AG04449 (cell line): ENCODE measurements at places on chromosomes 7 and 10.
A peak's percentile ranks its signal among the peaks of the same experiment; 100 is the strongest.

DNA sequence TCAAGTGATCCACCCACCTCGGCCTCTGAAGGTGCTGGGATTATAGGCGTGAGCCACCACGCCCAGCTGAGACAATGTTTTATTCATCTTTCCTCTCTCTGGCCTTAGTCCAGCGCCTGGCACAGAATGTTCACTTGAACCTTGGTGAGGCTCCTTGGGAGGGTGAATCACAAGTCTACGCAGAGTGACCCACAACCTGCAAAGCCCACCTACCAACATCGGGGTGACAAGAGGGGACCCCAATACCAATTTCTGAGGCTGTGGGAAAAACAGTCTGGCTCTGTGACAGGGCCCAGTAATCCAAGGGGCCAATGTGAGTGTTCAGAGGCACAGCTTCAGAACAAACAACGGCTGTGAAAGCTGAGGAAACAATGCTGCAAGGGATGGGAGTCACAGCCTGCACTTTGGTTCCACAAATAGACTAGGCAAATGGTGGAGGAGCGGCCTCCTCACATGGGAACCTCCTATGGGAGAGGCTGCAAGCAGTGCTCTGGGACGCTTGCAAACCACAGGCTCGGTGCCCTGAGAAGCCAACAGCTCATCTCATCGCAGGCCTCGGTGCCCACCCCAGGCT is 5.6 kb upstream of the MALSU1 start:
- no peak for DNase-seq

DNA sequence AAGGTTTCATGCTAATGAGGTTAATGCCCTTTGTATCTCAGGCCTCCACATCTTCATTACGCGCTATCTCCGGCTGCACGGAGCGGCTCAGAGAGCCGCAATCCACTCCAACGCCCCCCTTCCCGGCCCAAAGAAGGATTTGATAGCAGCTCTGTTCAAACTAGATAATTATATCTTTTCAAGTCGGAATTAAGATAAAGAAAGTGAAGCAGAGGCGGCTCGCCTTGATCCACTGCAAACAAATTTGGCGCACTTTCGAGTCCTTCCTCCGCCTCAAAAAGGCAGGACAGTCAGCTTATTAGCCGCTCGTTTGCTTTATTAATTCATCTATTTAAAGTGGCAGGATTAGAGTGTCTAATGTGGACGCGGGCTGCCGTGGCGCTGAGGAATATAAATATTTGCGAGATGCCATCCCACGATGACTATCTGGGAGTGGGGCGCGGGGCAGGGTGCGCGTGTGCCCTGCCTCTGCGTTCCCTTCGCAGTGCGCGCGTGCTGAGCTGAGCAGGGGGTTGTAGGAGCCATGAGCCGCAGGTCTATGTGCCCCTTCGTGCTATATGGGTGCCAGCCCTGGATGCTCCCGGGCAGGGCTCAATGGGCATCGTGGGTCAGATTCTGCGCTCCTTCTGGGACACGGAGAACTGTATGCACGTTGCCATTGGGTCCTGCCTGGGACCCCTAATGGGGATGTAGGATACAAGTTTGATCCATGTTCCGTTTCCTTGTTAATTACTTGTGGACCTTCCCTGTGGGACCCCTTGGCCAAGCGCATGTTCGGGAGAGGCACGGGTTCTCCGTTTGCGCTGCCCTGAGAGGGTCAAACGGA is 9.0 kb downstream of the EMX2 start:
- DNase-seq = no peak

GRCh38 chr10:84308481-84309304 is 19.7 kb upstream of the CCSER2 start:
- peak; percentile 42 for DNase-seq

DNA sequence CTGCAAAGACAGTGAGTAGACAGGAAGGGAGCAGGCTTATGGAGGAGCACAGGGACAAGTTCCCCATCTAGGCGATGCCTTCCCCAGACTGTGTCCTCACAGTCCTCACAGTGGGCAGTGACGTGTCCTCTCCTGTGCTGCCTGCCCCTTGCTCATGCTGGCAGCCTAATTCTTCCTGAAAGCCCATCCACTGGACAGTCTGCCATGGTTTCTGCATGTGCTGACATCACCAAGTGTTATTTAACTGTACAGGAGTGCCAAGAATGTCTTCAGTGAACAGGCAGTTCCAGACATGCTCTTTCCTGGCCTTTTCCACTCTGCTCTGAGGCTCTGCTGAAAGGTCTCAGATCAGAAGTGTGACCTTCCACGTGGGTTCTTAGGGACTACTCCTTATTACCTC is 54.1 kb downstream of the ZNF248 start:
- DNase-seq = no peak

- DNase-seq = no peak
Observed at GRCh38 chr7:135447748-135448147, 62.2 kb downstream of the CNOT4 start.

- DNase-seq = no peak
Observed at GRCh38 chr7:47970761-47971160, 8.7 kb downstream of the HUS1 start.

DNA sequence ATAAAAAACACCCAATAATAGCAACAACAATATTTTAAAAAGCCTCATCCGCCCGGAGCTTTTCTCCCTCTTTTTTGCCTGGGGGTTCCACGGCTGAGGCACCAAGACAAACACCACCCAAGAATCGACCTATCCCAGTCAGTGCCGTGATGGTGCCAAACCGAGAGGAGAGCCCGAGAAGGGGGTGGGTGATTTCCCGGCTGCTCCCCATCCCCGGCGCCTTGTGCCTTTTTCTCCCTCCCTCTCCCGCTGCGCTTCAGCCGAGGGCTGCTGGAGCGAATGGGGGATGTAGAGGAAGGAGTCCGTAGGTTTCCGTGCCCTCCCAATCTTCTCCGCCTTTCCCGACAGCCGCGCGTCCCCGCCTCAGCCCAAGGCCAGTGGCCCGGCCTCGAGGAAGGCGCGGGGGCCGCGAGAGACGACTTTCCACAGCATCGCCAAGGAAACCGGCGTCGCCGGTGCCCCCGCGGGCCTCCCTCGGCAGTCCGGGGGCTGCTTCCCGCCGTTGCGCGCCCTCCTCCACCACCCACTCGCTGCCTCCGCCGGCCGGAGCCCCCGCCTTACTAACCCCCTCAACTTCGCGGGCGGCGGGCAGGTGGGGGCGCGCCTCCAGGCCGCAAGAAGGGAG is 1.3 kb downstream of the EGR2 start:
- no peak for DNase-seq

DNA sequence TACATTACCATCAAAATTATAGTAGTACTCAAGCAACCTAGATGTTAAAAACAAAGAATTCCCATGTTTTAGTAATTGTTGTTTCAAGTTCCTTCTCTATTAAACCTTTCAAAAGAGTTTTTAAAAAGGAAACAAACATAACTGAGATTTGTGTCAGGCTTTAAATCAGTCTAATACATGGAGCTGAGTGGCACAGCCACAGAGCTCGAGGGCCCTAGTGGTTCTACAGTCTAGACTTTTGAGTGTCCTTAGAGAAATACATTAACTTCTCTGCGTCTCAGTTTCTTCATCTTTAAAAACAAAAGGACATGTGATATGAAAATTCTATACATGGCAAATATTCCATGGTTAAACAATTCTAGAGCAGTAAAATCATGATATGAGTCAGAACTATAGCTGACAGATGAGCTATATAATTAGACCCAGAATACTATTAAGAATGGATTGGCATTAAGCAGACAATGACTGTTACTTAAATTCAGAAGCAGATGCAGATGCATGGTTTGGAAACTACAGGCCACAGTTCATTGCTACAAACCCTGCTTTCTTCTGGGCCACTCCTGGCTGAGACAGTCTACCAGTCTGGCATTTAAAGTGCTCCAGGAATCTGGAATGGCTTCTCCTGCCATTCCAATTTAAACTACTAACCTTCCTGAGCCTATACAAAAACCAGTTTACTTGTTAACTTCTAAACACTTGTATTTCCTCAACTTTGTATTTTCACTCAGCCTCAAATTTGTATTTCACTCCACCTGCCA is 77.4 kb downstream of the EPC1 start:
- DNase-seq = peak; percentile 3
